Activated naive CD4-positive, alpha-beta T cell treated with anti-CD3 and anti-CD28 coated beads, Interleukin-2, amount 10 ng/mL, durations not matched to agents 7 days and 5 days (primary cell): ENCODE measurements at places on chromosomes 12 and 14.

DNA sequence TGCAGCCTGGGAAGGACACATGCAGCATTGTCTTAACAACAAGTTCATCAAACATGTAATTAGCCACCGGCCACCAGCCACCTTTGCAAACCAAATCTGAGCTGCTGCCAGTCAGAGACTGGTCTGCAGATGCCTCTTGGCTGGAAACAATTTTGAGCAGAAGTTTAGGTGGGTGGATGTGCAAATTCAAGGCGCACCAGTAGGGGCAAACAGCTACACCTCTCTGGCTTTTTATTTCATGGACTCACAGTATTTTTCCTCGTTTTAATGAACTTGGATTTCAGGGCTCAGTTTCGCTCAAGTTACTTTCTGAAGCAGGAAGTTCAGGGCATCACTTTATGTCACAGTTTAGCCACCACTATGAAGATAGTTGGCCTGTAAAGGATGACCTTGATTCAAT lies 94.3 kb downstream of the OTX2 start:
- no peak for DNase-seq

DNA sequence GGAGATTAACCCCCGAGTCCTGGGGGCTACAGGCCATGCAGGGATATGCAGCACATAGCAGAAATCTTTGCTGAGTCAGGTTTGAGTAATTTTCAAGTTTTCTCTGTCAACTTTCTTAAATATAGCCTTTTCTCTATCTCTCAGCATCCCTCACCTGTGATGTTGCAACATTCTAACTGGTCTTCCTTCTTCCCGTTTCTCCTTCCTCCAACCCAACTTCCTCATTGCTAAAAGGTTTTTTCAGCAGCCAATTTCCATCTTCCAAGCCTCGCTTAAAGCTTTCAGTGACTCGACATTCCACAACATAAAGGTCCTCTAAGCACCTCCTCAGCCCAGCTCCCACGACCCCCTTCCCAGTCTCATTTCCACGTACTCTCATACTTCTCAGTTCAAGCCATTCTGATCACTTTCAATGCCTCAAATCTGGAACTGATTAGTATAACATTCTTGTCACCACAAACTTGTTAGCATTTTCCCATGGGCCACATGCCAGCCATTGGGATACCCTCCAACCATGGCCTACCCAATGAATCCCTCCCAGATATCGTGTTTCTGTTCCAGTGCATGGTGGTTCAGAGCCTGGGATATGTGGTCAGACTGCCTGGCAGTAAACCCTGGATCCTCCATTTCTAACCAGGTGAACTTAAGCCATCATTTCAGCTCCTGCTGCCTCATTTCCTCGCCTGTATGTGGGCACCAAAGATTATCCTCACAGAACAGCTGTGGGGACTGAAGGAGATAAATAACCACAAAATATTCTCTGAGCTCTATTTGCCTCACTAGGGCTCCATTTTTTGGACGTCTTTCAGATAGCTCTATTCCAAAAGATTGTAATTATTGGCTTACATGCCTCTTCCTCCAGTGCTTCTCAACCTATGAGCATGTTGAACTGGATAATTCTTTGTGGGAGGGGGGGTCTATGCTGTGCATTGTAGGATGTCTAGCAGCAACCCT lies 65.8 kb downstream of the KCNK10 start:
- no peak for DNase-seq

GRCh38 chr14:29911810-29912209 lies 15.8 kb downstream of the PRKD1 start:
- no peak for DNase-seq

GRCh38 chr14:100865682-100866591 lies 37.6 kb downstream of the RTL1 start:
- no peak for DNase-seq

- no peak for DNase-seq
These were observed 475 bp upstream of the PCNX1 start for GRCh38 chr14:70906793-70907175.

DNA sequence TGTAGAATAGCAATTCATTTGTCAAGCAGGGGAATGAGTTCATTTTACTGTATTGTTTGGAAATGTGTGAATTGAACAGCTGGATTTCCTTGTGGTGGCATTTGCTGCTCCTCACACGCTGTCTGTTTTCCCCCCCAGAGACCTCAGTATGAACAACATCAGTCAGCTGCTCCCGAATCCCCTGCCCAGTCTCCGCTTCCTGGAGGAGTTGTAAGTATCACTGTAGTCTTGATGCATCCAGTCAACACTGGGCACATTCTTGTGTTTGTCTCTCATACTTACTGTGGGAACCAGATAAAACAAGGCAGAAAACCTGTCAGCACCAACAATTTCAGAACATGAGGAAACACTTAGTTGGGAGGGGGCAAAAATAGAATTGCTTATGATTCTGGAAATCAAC lies 64.9 kb downstream of the LGR5 start:
- DNase-seq: no peak

- peak; percentile 84 for DNase-seq
These were observed 853 bp downstream of the USP5 start for GRCh38 chr12:6852651-6853354.

DNA sequence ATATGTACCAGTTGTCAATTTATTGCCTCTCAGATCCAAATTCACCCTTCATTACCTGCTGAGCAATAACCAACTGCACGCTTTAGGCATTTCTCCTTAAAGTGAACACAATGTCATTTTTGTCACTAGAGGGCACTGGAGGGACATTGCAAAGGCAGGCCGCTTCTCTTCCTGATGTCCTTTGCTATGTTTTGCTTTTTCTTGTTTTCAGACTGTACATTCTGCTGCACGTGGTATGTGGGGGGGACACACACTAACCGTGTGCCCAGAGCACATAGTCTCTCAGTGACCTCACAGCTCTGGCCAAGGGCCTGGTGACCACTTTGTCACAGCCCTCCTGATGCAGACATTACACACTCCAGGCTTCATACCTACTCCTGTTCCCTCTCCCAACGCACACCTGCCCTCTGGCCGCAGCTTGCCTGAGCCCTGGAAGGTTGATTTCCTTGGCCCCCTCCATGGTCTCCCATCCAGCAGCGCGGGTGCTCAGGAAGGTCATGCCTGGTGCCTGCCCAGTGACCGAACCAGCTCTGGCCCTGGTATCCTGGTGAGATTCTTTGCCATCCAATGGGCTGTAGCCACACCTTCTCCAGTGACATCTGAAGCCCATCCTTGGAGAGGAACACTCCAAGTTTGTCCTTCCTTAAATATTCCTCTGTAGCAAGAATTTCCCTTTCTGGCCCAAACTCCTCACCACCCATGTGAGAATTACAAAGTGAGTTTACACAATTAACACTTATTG lies 39.9 kb downstream of the MYO1H start:
- DNase-seq: no peak

GRCh38 chr14:98953551-98954348 lies 318.2 kb downstream of the BCL11B start:
- DNase-seq: no peak

GRCh38 chr14:69324341-69324931 lies 64.5 kb downstream of the GALNT16 start:
- peak; percentile 5 for DNase-seq
